Globus pallidus (tissue), 1 donor: ENCODE measurements at places on chromosomes 1 and 21.

DNA sequence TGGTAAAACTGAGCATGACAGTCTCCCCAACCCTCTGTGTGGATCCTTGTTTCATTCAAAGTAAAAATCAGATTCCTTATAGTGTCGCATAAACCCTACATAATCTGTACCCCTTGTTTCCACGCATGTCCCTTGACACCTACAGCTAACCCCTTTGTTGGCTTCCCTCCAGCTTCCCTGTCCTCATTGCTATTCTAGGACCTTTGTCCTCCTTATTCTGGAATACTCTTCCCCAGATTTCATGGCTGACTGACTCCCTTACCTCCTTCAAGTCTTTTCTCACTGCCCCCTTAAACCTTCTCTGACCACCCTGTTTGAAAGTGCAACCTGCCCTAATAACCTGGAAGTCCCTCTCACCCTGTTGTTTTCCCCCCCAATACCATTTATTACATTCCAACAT lies 4.0 kb downstream of the RNF11 start:
- DNase-seq: peak; percentile 30

GRCh38 chr1:91325456-91325855 lies 79.2 kb downstream of the HFM1 start:
- DNase-seq: no peak

DNA sequence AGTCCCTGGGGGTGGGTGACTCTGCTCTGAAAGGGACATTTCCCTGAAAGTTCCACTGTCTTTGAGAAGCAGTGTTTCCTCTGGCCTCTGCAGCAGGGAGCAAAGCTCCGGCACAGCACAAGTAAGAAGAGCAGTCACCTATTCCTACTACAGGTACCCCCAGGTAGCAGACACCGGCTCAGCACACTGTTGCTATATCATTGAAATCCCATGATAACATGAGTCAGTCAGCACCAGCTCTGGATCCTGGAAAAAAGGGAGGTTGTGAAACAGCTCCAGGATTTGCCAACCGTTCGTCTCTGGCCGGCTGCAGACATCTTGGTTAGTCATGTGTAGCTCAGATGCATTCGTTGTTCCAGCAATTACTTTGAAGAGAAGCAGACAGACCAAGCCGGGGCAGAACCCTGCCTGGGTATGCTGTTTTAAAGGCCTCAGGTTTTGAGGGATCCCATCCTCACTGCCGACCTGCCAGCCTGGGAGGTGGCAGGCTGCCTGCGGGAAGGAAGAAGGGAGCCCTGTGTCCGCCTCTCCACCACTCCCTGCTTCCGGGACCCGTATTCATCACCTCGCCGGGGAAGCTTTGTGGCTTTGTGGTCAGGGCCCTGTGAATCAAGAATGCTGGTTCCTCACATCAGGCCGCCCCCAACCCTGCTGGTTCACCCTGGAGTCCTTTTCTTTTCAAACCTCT lies 139.2 kb downstream of the CLIC6 start:
- DNase-seq: no peak

- no peak for DNase-seq
Measured at GRCh38 chr1:35449334-35450008, 107.7 kb downstream of the KIAA0319L start.
